ENCODE measurements at places on chromosomes 6 and 20.
A peak's percentile ranks its signal among the peaks of the same experiment; 100 is the strongest.

DNA sequence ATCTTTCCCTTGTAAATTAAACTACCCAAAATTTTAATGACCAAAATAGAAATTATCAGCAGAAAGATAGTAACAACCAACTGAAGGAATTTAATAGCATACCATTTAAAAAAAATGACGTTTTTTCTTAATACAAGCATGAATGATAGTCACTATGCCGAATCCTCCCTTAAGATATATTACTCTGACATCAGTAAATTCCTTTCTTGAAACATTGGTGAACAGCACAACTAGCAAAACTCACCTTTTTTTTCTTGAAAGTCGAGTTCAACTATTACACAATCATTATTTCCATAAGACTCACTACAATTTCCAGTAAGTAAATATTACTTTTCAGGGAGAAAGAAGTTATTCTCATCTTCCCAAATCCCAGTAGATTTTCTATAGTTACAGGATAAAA, 433.2 kb downstream of the GRIK2 start:
- no peak for DNase-seq

DNA sequence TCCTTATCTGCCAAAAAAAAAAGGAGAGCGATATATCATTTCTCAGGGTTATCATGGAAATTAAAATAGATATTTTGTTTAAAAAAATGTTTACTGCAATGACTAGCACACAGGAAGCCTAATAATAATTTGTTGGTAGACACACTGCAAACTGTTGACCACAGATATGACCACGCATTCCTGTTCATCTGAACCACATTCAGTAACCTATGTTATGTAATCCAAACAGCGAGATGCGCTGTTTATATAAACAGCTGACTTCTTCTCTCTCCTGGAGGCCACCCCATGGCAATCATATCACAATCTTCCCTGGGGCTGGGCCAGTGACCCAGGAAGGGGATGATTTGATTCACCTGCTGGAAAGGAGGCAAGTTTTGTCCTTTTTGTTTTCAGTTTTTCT, 129.3 kb upstream of the UST start:
- DNase-seq = no peak

DNA sequence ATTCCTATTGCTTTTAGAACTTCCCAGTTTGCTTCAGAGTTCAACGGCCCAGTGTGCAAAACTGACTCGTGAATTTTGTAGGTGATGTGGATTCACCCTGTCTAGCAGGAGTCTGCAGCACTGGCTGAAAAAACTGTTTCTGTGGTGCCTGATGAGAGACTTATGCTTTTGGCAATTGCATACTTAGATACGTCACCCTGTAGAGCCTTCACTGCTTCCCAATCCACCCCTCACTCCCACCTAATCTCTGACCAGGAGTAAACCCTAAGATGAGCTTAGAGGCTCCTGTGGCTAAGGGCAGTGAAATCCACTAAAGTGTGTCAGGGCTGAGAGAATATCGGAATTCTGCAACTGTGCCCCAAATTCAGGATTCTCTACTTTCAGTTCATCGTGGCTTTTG, 14.3 kb downstream of the RPP21 start:
- DNase-seq = no peak

GRCh38 chr6:162653808-162654207, 73.8 kb downstream of the PRKN start:
- DNase-seq = no peak

- DNase-seq = no peak
Observed at GRCh38 chr6:151550618-151551017, 56.8 kb downstream of the CCDC170 start.

DNA sequence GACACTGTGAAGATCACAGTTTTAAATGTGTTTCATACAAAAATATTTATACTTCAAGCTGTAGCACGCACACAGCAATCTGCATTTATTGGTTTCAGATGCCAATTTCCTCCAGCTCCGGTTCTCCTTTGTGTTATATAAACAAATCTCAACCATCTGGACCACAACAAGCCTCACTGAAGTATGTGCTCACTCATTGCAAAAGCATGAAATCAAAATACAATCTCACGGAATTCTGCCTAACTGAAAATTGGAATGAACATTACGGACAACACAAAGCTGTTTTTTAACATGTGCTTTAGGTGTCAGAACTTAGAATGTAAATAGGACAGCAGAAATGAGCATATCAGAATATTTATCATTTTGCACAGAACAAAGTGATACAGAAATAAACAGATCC, 38.0 kb downstream of the RCAN2 start:
- no peak for DNase-seq

GRCh38 chr20:62590309-62591121, 51.8 kb upstream of the SLCO4A1 start:
- no peak for DNase-seq

DNA sequence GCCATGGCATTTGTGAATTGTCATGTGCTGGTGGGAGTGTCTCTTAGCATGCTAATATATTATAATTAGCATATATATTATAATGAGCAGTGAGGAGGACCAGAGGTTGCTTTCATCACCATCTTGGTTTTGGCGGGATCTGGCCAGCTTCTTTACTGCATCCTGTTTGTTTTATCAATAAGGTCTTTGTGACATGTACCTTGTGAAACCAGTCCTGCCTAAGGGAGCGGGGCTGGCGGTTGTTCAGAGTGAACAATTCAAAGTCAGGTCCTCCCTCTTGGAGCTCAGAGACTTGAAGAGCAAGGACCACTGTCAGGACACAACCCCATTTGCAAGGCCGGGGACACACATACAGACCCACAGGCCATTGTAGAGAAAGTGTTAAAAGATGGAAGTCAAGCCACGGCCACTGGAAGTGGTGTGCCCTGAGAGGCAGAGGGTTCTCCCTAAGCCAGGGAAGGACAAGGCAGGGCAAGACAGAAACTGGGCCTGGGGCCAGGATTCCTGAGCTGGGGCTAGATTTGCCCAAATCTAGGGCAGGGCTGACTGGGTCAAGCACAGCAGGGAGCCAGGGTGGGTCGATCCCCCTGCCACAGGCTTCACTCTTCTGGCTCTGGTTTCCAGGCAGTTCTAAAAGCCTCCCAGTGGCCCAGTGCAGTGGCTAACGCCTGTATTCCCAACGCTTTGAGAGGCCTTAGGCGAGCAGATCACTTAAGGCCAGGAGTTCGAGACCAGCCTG, 14.2 kb downstream of the SLC52A3 start:
- no peak for DNase-seq

DNA sequence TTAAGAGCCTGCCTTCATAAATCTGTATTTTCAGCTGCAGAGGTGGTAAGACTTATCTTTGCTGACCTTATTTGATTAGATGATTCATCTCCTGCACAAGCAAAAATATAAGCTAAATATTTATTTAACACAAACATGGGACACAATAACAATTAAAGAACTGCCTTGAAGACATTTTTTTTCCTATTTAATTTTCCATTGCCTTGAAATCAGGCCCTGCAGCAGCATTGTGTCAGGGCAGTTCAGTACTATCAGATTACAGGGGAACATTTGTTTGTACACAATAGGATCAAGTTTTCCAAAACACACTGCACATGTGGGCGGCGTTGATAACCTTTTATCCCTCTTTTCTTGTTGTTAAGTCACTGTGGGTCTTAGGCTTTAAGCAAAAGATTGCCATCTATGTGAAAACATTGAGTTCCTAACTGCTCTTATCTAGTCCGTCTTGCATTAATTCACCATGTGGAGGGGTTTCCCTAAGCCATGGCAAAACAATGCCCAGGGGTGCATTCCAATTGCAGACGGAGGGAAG, 7.4 kb downstream of the ADGRF5 start:
- DNase-seq = no peak

- no peak for DNase-seq
Observed at GRCh38 chr6:68633972-68634725, 933 bp upstream of the ADGRB3 start.

DNA sequence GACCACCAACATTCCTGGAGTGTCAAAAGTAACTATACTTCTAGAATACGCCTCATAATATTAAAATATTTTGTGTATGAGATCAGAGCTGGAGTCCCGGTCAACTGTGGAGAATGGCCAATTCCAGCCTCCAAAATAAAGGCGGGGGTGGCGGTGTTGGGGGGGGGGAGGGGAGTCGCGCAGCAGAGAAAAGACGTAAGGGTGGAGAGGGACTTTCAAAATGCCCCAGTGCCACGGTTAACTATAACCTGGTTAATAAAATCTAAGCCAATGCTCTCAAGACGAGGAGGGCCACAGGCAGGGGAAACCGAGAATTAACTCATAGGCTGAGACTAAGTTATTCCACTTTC, 1.3 kb downstream of the NUP153 start:
- peak; percentile 50 for DNase-seq

- no peak for DNase-seq
Observed at GRCh38 chr6:36805917-36806316, 33.3 kb downstream of the CPNE5 start.

- no peak for DNase-seq
Observed at GRCh38 chr6:385614-386013, 5.9 kb upstream of the IRF4 start.

- DNase-seq = no peak
Observed at GRCh38 chr6:111782887-111783466, 90.3 kb downstream of the FYN start.

DNA sequence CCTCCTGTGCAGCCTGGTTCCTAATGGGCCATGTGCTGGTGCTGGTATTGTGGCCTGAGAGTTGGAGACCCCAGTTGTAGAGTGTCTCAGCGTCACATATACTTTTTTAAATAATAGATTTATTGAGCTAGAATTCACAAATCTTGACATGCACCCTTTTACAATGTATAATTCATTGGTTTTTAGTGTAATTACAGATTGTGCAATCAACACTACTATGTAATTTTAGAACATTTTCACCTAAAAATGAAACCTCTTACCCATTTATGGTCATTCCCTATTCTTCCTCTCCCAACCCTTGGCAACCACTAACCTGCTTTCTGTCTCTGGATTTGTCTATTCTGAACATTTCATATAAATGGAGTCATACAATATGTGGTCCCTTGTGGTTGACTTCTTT, 10.6 kb downstream of the PRIM2 start:
- DNase-seq = no peak

GRCh38 chr20:44442298-44443070, 33.2 kb upstream of the TTPAL start:
- no peak for DNase-seq

DNA sequence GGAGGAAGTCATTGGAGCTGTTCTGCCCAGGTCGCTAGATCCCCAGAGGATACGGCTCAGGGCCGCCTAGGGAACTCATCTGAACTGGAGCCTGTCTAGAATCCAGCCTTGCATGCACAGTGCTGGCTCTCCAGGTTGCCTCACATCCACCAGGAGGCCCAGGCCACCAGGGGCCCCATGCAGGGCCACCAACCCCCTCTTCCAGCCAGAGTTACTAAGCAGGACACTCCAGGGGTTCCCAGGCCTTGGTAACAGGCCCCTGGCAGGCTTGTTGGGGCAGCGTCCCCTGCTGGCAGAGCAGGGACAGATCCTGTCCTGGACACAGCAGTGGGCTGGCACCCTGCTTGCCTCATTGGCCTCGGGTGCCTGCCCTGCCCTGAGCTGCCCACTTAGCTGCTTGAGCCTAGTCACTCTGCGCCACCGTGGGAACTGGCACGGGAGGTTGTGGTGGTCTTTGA, 35.3 kb downstream of the EFCAB8 start:
- no peak for DNase-seq

- DNase-seq = no peak
Observed at GRCh38 chr6:56794421-56794820, 151.7 kb upstream of the DST start.

DNA sequence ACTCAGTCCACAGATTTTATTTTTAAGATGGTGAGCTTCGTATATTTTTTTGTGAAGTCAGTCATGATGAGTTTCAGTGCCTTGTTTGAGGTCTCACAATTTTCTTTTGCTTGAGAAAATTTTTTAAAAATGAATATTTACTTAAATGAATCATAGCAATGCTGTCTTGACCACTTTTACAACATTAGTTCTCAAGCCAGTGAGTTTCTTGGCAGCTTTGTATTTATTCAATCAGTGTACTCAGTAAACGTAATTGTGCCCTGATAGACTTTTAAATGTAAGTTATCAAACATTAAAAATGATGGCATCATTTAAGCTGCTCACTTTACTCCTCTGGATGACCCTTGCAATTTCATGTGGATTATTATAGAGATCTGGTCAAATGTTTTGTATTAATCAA, 261.4 kb downstream of the KHDC1L start:
- no peak for DNase-seq

DNA sequence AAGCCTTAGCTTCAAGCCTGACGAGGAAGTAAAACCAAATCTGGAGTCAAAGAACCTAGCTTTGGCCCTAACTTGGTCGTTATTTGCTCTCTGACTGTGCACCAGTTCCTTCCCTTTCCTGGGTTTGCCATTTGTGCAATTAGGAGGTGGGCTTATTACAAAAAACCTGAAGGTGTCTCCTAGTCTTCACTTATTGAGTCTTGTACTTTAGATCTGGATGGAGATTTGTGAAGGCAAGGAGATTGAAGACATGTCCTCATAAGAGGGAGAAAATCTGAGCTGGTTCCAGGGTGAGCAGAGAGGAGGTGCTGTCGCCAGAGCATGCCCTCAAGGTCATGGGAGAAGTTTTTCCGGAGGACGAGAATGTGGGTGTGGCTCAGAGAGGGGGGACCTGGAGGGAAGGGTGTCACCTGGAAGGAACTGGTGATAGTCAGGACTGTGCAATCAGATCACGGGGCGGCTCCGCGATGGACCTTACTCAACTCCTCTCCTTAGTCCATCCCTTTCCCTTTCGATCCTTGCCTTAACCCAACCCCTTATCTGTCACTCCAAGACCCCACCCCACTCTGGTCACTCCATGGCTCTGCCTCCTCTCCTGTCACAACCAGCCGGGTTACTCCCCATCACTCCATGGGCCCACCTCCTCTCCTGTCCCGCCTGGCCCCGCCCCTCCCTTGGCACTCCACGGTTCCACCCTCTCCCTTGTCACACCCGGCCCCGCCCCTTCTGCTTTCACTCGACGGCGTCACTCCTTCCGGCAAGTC, 588 bp upstream of the ACSS2 start:
- peak; percentile 96 for DNase-seq
